ENCODE measurements at places on chromosomes 1 and 21.

DNA sequence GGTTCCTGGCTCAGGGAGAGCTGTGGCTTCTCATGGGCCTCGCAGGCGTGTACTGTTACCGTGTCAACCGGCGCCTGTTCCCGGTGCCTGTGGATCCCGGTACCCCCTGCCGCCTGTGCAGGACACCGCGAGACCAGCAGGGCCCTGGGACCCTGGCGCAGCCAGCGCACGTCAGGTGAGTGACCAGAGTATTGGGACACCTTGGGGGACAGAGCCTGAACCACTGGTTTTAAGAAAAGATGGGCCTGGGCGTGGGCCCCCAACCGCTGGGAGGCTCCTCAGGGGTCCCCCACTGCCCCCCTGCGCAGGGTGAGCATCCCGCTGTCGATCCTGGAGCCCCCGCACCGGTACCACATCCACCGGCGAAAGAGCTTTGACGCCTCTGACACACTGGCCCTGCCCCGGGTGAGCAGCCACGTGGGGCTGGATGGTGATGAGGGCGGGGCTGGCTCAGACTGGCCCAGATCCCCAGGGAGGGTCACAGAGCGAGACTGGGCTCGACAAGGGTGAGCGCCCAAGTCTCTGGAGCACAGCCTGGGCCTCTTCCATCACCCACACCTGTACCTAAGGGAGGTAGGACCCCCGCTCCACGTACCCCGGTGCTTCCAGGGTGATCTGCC is 10.5 kb downstream of the MIIP start:
- peaks cover 11% of the 10 kb centered on the region for H3K4me1 ChIP-seq
- H3K27me3 ChIP-seq = no peaks in the 10 kb centered on the region
- DNase-seq = no peak
- no peak overlapping the region for H3K27ac ChIP-seq

GRCh38 chr1:5324883-5325282 is 667.3 kb downstream of the NPHP4 start:
- H3K4me1 ChIP-seq = peaks cover 31% of the 10 kb centered on the region
- no peak for DNase-seq
- H3K27me3 ChIP-seq = no peaks in the 10 kb centered on the region
- no peak overlapping the region for H3K4me3 ChIP-seq

- H3K27ac ChIP-seq = no peak overlapping the region
- DNase-seq = no peak
- peaks cover 50% of the 10 kb centered on the region for H3K27me3 ChIP-seq
These were observed 30.2 kb downstream of the TMPRSS2 start for GRCh38 chr21:41477641-41478318.

DNA sequence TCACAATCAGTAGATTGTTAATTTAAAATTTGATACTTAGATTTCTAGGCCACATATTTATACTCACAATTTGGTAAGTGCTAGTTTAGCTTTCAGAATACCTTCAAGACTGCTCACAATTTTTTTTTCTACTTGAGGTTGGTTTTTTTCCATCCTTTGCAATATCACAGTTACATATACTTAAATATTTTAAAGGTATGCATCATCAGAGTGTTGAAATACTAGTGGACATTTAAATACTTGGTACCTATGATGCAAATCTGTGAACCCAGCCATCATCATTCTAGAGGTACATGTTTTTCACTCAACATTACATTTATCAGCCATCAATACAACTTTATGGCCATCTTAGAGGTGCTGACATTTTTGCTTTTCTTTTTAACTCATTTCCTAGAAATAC is 6.2 kb upstream of the LRRC40 start:
- no peaks in the 10 kb centered on the region for H3K27me3 ChIP-seq
- peaks cover 29% of the 10 kb centered on the region for H3K4me1 ChIP-seq
- no peak overlapping the region for H3K27ac ChIP-seq
- H3K36me3 ChIP-seq = peaks cover 21% of the 10 kb centered on the region
- no peak overlapping the region for H3K4me3 ChIP-seq
- DNase-seq = no peak

DNA sequence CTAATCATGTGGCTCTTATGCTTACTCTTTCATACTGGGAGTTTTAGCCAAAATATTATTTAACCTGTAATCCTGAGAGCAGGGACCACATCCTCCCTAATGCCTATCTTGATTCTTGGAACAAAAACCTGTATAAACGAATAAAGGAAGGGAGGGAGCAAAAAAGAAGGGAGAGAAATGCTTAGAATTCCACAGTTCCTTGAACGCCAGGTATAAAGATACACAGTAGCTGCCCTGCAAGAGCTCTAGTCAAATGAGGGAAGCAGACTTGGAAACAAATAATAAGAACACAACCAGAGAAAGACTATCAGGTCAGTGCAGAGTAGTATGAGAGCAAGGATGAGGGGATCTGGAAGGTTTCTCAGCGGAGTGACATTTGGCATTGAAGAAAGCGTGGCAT is 116.3 kb downstream of the SLC30A10 start:
- H3K4me1 ChIP-seq = no peaks in the 10 kb centered on the region
- DNase-seq = no peak
- H3K36me3 ChIP-seq = no peaks in the 10 kb centered on the region

- H3K4me3 ChIP-seq = no peak overlapping the region
- H3K4me1 ChIP-seq = no peaks in the 10 kb centered on the region
- H3K36me3 ChIP-seq = no peaks in the 10 kb centered on the region
- DNase-seq = no peak
- peaks cover 18% of the 10 kb centered on the region for H3K27me3 ChIP-seq
These were observed 46.6 kb downstream of the CRB1 start for GRCh38 chr1:197314682-197315081.

DNA sequence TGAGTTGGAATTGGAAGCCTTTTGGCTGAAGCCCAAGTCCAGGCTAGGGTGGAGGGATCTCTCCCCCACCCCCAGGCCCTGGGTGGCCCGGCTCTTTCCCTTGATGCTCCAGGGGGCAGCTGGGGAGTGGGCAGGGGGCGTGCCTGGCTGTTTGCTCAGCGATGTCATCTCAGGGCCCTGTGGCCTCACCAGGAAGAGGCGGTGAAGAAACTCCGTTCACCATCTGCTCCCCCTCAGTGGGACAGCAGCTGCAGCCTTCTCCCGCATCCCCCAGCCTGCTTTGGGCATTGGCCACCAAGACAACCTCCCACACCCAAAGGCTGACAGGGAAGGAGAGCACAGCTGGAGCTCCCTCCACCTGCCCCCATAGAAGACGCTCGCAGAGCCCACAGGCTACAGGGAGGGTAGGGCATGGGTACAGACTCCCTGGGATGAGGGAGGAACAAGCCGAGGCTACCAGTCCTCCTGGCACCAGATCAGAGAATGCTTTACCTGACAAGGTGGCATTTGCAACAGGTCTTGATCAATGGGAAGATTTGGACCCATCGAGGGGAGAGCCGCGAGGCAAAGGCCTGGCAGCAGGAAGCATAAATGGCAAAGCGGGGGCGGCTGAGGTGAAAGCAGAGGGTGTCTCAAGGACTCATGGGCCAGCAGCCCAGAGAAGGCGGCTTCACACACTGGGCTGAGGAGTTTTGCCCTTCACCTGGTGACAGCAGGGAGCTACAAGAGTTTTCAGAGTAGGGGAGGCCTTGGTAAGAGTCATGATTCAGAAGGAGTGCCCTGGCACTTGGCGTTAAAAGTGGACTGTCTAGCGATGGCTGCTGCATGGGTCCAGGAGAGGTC is 6.5 kb upstream of the GUCA2A start:
- H3K27ac ChIP-seq = peak overlapping the region; percentile 19
- no peak for DNase-seq
- H3K4me1 ChIP-seq = no peaks in the 10 kb centered on the region
- H3K36me3 ChIP-seq = peaks cover 10% of the 10 kb centered on the region
- no peaks in the 10 kb centered on the region for H3K27me3 ChIP-seq
- no peak overlapping the region for H3K4me3 ChIP-seq

DNA sequence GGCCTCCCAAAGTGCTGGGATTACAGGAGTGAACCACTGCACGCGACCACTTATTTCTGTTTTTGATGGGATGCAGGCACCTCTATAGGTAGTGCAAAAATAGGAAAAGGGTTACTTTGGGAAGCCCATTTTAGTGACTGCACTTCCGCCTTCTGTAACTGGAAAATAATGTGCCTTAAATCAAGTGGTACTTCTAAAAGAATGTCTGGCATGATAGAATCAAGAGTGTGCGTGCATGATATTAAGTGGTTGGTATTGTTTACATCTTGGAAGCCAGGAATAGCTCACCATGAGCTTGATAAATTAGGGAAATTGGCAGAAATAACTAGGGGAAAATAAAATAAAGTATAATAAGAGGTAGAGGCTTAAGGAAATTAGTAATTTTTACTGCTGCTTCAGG is 1067.0 kb downstream of the ADGRL2 start:
- H3K27me3 ChIP-seq = no peaks in the 10 kb centered on the region
- H3K4me3 ChIP-seq = no peak overlapping the region
- DNase-seq = no peak
- no peaks in the 10 kb centered on the region for H3K36me3 ChIP-seq

GRCh38 chr1:112393631-112393974 is 2.4 kb upstream of the CTTNBP2NL start:
- peaks cover 42% of the 10 kb centered on the region for H3K27me3 ChIP-seq
- no peak overlapping the region for H3K4me3 ChIP-seq
- peaks cover 31% of the 10 kb centered on the region for H3K4me1 ChIP-seq
- no peak for DNase-seq
